ENCODE measurements at places on chromosomes 16 and 17. TPM values are rescaled to one million over a fixed set of nuclear protein-coding genes. Genes with fewer than 3 reads are reported as not detected.

MMP28 gene
- 0.12 TPM for total RNA-seq

CHST4 gene
- not detected for total RNA-seq

MT4 gene
- not detected for total RNA-seq

PPP1R27 gene
- total RNA-seq, result not detected

TOB1 gene
- total RNA-seq, result 51.5 TPM

ACSM2B gene
- not detected for total RNA-seq

AHSP gene
- not detected for total RNA-seq

GPRC5C gene
- total RNA-seq, result 10.4 TPM

ZG16 gene
- not detected for total RNA-seq

ITGAX gene
- not detected for total RNA-seq

WNT9B gene
- not detected for total RNA-seq

GRCh38 chr16:58128711-58129096 is 477 bp downstream of the CFAP20 start:
- DNase-seq, result no peak

DNA sequence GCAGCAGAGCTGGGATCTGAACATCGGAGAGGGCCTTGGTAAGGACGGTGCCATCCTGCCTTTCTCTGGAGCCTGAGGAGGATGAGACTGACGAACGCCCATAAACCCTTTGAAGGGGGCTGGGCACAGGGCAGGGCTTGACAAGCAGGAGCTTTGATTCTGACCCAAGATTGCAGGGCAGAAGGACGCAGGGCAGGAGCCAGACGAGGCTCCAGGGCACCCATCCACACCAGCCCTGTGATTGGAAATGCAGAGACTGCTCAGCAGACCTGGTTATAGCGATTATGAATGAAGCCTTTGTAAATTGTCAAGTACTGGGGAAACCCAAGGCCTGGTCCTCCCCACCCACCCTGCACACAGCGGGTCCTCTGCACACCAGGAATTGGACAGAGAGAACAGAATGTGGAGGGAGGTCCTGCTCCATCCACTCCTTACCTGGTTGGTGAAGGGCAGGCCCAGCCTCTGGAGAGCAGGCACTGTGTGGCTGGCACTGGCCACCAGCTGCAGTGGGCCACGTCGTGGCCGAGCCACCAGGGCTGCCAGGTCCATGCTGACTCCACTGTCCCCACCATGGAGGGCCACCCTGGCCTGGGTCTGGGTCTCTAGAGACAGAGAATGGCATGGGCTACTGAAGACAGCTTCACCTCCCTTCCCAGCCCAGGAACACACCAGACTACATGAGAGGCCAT is 68.8 kb downstream of the RMI2 start:
- DNase-seq, result no peak

DNA sequence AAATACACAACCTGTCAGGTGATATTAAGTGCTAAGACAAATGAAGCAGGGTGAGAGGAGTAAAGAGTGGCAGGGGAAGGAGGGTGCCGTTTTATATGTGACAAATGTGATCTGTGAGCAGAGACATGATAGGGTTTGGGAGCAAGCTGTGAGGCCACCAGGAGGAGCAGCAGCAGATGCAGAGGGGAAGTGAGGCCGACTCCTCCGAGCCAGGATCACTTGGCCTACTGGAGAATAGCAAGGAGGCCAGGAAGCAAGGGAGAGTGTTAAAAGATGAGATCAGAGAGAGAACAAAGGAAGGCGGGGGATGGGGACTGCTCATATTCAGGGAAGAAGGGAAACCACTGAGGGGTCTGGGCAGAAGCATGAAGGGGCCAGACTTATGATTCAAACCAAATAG is 129.4 kb downstream of the TANGO6 start:
- DNase-seq, result no peak

- DNase-seq, result no peak
Observed at GRCh38 chr17:81400996-81401722, 5.9 kb downstream of the BAHCC1 start.

DNA sequence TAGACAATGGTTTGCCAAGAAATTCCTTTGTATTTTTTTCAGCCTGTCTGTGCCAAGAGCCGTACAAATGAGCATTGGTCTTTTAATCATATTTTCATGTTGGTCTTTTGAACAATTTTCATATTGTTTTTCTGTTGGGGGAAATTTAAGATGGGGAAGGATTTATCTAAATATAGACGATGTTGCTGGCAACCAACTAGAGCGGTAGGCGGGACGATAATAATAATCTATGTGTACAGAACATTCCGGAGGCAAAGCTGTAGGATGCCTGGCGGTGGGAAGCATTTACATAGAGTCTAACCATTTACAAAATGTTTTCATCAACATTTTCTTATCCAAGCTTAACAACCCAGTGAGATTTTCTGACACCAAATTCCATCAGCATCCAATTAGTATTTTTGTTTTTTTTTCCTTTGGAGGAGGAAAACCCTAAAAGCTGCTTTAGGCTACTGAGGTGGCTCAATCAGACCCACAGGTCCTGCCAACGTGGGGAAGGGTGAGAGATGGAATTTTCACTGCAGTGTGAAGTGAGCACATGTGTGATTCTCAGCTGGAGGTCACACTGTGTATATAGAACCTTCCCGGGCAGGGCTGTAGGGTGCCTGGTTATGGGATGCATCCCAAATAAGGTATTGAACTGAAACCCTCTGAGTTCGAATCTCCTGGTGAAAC is 11.7 kb upstream of the SEC14L1 start:
- no peak for DNase-seq

- peak; percentile 86 for DNase-seq
Observed at GRCh38 chr16:53207810-53208752, 153.3 kb downstream of the CHD9 start.

- DNase-seq, result no peak
Observed at GRCh38 chr17:81019563-81020442, 15.1 kb upstream of the BAIAP2 start.

- no peak for DNase-seq
Observed at GRCh38 chr17:7797976-7798375, 36.0 kb upstream of the KDM6B start.

- DNase-seq, result no peak
Observed at GRCh38 chr17:64091571-64091970, 38.4 kb downstream of the ERN1 start.

GRCh38 chr16:73052576-73052975 is 4.6 kb upstream of the ZFHX3 start:
- no peak for DNase-seq

DNA sequence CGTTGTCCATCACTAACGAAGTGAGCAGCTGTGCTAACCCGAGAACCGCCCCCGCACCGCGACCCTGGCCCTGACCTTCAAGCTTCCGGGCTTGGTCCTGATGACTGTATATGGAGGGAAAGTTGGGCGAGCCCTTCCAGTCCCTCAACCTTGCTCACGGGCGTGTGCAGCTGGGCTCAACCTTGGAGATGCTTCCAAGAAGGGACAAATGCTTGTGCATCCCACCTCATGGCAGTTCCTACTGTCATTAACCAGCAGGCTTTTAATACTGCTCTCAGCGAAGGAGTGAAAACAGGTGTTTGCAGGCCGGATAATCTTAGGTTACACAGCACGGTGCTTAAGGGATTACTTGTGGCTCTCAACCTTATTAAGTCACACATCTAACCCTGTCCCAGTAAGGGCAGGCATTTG is 33.5 kb downstream of the SRL start:
- no peak for DNase-seq

DNA sequence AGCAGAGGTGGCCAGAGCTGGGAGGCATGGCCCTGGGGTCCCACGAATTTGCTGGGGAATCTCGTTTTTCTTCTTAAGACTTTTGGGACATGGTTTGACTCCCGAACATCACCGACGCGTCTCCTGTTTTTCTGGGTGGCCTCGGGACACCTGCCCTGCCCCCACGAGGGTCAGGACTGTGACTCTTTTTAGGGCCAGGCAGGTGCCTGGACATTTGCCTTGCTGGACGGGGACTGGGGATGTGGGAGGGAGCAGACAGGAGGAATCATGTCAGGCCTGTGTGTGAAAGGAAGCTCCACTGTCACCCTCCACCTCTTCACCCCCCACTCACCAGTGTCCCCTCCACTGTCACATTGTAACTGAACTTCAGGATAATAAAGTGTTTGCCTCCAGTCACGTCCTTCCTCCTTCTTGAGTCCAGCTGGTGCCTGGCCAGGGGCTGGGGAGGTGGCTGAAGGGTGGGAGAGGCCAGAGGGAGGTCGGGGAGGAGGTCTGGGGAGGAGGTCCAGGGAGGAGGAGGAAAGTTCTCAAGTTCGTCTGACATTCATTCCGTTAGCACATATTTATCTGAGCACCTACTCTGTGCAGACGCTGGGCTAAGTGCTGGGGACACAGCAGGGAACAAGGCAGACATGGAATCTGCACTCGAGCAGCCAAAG is 2.3 kb downstream of the CSF3 start:
- DNase-seq, result no peak

DNA sequence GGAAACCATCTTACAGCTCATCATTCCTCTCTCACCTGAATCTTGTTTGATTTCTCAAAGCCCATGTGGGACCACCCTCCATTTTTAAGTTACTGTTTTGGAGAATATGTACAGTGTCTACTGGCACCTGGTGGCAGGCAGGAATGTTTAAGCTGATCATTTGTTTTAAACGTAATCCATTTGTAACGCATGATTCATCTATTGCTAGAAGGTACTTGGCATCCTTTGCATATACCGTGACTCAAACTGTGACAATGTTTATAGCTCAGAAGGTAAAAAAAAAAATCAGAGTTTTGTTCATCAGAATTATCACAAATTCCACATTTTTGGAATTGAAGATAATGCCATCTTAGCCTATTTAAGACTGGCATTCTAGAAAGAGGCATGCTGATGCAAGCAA is 1007.5 kb upstream of the EEF2KMT start:
- DNase-seq, result no peak

- peak; percentile 77 for DNase-seq
Observed at GRCh38 chr16:70653809-70654771, 7.7 kb downstream of the IL34 start.

- DNase-seq, result no peak
Observed at GRCh38 chr16:9489835-9490467, 398.5 kb downstream of the HAPSTR1 start.

GRCh38 chr17:27485125-27485524 is 28.9 kb downstream of the KSR1 start:
- no peak for DNase-seq

DNA sequence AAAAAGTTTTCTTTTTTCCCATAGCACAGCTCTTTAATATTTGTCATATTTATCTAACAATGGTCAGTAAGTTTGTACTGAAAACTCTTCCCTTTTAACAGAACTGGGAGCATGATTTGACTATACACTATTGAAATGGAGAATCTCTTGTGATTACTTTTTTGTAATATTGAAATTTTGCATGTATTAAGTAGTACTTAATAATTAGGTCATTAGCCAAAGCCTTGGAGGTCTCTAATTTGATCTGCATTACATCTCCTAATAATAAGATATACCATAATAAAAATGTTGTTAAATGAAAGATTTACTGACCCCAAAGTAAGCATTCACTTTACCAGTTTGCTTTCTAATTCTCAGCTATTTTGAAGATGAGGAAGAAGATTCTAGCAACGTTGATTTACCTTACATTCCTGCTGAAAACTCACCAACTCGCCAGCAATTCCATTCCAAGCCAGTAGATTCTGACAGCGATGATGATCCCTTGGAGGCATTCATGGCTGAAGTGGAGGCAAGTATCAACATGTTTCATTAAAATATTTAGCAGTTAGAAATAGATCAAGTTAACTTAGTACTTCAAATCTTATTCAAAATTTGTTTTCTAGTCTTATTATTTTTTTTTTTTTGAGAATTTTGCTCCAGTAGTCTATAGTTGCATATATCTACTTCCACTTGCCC is 18.2 kb downstream of the DDX42 start:
- DNase-seq, result no peak

DNA sequence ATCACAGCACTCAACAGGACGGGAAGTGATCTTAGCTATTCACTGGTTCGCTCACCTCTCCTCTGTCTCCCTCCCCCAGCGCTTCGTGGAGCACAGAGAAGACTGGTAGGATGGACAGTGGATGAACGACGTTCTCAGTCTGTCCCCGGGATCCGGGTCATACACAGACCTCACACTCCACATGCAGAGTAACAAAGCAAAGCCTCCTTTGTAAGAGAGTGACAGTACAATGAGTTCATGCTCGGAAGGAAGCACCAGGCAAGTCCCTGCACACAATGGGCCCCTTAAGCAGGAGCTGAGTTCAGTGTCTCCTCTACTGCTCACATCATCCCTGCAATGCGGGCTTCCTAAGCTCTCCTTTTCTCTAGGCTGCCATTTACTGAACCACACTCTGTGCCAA is 356.9 kb downstream of the C16orf95 start:
- DNase-seq, result no peak

GRCh38 chr16:1108299-1109252 is 12.5 kb upstream of the C1QTNF8 start:
- DNase-seq, result no peak

DNA sequence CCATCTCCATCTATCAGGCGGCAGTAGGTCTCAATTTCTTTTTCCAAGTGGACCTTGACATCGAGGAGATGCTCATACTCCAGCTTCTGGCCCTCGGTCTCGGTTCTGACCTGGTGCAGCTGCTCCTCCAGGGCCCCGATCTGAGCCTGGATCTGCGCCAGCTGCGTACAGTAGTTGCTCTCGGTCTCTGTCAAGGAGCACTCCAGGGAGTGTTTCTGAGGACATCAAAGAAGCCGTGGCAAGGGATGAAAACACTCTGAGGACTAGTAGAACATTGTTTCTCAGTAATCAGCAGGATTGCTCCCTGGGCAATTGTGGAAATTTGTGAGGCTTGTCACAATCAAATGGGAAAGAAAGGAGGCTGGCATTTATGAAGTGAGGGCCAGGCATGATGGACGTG is 5.9 kb downstream of the KRT28 start:
- DNase-seq, result no peak

DNA sequence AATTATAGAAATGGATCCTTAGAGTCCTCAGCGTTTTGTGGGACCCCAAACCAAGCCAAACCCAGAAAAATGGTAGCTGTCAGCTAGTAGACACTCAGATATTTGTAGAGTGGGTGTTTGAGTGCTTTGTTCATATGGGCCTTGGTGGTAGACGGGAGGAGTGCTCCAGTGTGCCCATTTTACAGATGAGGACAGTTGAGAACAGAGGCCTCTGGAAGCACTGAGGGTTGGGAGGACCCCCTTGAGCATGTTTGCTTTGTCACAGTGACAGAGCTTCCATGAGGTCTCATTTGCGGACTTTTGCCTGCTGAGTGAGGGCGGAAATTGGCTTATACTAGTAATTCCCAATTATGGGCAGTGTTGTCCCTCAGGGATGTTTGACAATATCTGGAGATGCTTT is 111.7 kb downstream of the ABCC6 start:
- DNase-seq, result no peak

- no peak for DNase-seq
Observed at GRCh38 chr17:79920751-79921410, 81.6 kb upstream of the CBX4 start.

DNA sequence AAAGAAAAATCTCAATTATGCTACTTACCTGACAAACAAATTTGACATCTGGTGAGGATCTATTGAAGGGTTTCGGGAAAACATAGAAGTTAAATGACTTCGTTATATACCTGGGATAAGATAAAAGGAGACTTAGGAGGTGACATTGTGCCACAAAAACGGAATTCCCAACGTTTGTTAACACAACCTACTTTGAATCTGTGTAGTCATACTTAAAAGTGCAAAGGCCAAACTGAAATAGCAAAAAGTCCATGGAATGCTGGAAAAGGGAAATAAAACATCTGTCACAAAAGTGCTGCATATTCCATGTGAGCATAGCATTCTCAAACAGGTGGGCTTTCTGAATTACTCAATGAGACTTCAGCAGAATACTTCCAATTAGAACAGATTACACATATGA is 3.0 kb downstream of the PARN start:
- DNase-seq, result no peak

- DNase-seq, result no peak
Observed at GRCh38 chr16:23534868-23535860, 22.0 kb downstream of the EARS2 start.
